Iris pigment epithelial cell (primary cell): ENCODE measurements at places on chromosomes 16 and 17.

DNA sequence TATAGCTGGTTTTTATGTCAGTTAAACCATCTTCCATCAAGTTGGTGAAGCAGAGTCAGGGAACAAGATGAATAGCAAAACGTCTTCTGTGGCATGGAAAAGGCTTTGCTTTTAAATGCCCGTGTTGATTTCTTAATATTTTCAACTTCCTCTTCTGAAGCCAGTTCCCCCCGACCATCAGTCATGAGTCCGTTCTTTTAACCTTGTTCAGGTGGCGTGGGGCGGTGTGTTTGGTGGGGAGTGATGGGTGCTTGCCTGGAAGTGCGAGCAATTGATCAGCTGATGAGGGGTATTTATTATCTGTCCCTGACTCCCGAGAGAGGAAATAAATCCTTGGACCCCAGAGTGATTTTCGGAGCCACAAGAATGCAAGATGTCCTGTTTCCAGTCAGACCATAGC, 147.1 kb downstream of the WWOX start:
- no peak for DNase-seq

DNA sequence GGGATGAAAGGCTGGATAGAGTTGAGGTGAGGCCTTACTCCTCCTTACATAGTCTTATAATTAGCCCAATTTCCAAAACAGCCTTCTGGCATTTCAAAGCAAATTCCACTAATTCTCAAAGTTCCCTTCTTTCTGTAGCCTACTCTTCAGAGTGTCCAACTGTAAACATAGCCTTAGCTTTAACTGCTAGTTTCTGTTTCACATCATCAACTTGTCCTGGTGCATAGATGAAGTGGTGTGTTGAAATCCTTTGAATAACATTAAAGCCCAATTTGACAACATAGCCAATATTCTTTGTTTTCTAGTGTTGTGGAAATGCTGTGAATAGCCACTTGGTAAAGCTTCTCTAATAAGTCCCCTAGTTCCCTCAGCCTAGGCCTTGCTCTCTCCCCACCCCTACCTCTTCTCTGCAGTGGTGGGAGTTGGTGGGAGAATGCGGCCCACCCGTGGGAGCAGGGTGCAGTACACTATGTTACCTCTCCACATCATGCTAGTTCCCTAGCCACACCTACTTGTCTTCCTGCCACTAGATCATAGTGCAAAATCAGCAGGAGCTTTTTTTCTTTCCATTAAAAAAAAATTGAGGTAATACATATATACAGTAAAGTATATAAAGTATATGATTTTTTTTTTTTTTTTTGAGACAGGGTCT, 127.0 kb upstream of the HAS3 start:
- DNase-seq, result peak; percentile 42

GRCh38 chr16:49472598-49472997, 99.0 kb downstream of the C16orf78 start:
- no peak for DNase-seq

DNA sequence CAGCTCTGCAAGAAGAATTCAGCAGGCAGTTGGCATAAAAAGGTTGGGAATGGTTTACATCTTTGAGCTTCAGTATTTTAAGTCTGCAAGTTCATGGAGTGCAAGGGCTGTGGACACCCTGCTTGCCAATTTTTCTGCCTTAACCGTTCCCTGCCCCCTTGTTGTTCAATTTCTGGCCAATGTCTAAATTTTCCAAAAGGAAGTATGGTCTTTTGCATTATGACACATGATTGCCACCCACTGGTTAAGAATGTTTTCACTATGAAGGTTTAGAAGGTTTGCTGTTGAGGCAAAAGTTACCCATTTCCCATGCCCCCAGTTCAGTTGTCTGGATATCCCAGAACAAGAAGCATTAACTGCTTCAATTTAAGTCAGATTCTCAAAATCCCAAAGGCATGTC, 441.9 kb downstream of the CDH13 start:
- peak; percentile 60 for DNase-seq

GRCh38 chr17:17077861-17078732, 35.8 kb downstream of the MPRIP start:
- no peak for DNase-seq

GRCh38 chr16:57648125-57648524, 19.7 kb downstream of the ADGRG1 start:
- no peak for DNase-seq

- DNase-seq, result no peak
Observed at GRCh38 chr17:30130121-30130520, 13.5 kb downstream of the NSRP1 start.

GRCh38 chr17:81132197-81132540, 33.1 kb upstream of the PVALEF start:
- no peak for DNase-seq

DNA sequence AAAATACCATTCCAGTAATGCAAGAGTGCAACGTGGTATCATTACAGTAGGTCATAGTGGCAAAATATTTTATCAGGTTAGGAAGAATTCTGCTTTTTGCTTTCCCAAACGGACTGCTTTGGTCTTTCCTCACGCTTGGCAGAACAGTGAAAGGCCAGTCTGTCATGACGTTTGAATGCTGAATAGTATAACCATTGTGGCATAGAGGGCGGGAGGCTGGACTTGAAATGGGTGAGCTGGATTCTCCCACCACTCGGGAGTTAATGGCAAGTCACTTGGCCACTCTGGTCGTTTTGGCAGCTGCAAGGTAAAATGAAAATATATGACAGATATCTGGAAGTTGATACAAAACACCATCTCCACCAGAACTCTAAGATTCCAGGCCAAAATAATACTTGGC, 391.2 kb downstream of the MAF start:
- no peak for DNase-seq

DNA sequence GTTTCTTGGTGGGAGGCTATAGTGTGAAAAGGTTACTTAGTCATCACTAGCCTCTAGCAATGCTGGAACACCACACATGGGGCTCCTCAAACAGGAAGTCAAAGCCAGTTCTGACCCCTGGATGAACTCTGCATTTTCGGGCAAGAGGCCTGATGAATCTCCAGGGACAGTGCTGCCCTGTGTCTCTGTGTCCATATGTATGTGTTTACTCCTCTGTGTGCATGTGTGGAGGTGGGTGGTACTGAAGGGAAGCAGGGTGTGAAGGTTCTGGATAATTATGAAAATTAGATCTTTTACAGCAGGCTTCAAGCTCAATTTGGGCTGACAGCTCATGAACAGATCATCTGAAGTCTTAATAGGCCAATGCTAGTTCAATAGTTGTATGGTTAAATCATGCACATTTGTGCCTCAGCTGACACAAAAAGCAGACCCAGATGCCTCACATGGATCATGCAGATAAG, 133.6 kb downstream of the SNX11 start:
- DNase-seq, result peak; percentile 91
